ENCODE measurements at places on chromosomes 1 and 21.

DNA sequence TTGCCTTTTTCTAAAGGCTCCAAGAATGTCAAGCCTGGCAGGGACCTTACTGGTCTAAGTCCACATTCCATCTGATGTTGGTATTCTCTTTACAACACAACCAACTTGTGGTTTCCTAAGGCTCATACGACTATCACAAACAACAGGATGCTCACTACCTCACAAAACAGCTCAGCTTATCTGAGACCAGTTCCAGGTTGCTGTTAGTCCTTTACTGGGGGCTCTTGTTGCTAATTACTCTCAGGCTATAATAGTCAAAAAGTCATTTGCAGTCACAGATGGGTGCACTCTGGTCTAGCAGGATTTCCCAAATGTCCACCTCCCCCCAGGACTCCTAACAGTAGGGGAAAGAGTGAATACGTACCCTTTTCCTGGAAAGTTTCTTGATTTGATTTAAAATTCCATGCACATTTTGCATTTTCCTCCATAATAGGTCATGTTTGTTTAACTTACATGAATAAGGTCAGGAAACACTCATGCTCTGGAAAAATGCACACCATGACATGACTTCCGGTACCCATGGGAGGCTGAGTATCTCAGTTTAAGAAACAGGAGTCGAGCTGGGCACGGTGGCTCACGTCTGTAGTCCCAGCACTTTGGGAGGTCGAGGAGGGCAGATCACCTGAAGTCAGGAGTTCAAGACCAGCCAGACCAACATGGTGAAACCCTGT is 16.0 kb downstream of the LCK start:
- peak; percentile 35 for DNase-seq

DNA sequence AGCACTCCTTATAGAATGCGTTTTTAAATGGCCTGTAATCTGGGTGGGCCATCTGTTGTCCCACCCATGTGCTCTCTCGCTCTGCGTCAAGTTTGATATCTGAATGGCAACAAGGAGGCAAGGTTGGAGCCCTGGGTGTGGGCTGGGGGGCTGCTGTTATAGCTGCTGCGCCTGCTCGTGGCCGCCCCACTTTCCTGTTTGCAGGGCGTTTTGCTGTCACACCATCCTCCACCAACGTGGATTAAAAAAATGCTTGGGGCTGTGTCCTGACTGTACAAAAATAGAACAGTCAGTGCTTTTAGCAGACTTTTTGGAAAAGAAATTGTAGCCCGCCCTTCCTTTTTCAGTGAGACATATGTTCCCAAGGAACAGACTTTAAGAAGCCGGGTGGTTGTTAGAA is 25.4 kb downstream of the UMODL1 start:
- no peak for DNase-seq

- DNase-seq = no peak
Measured at GRCh38 chr1:61518670-61519400, 206.1 kb downstream of the TM2D1 start.

DNA sequence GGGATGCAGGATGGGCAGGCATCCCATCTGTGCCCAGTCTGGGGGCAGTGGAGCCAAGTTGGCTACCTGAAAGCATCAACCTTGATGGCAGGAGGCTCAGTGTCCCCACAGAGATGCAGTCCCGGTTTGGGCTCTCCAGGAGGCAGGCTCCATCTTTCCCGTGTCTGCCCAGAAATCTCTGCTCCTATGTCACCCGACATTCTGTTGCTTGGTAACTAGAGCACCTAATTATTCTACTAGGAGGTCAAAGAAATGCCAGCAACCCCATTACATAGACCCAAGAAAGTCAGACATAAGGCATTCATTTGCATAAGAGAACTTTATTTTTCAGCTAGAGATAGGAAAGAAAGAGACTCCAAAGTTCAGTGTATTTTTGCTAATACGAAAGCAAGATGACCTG is 100.3 kb upstream of the BACE2 start:
- no peak for DNase-seq

GRCh38 chr1:167273027-167273800 is 52.5 kb downstream of the POU2F1 start:
- DNase-seq = no peak

DNA sequence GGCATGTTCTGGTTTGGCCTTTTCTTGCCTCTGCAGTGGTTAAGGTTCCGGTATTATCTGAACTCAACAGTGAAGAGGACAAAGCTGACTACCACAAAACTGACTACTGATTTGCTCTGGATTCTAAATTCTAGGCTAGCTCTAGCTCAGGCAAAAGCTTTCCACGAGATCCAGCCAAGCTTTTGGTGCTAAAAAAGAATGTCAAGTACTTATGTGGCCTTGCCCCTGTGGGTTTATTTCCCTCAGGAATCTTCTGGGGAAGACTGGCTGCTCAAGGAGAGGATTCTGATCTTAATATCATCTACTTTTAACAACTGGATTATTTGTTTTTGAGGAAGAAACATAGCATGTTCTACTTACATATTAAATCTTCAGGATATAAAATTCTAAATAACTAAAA is 26.1 kb upstream of the MTMR11 start:
- no peak for DNase-seq

DNA sequence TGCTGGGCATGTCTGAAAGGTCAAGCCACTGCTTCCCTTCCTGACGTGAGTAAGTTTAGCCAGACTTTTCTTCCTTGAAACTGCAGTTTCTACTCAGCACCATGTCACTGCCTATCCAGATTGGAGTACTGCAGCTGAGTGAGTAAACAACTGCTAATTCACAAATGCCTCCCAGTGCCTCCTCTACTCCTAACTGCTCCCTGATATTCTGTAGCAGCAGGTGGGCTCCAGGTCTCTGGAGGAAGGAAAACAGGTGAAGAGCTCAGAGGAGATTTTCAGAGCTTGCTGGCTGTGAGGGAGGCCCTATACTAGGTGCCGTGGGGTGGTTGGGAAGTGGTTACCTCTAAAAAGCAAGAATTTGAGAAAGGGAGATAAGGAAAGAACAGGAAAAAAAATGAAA is 96.5 kb downstream of the KIF14 start:
- DNase-seq = no peak

DNA sequence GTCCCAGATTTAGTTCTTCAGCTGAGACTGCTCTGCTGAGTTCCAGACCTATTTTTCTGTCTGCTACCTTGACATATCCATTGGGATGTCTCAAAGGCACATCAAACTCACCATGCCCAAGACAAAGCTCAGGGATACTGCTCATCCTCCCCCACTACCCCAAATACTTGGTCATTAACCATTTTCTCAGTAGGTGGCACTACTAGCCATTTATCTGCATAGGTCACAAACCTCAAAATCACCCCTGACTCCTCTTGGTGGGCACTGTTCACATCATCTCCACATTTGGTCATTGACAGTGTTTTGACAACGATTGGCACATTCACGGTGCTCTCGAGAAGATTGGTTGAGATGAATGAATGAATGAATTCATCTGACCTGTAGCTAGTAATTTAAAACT is 32.1 kb downstream of the CACNA1S start:
- DNase-seq = no peak
